ENCODE measurements at places on chromosomes 5 and 9.

GRCh38 chr5:78504704-78505677 is 143.6 kb downstream of the LHFPL2 start:
- DNase-seq = peak; percentile 99

- DNase-seq = no peak
Measured at GRCh38 chr5:55410845-55411244, 103.1 kb downstream of the MTREX start.

GRCh38 chr5:78182838-78183237 is 111.7 kb downstream of the AP3B1 start:
- DNase-seq = no peak

GRCh38 chr9:89444274-89444673 is 53.6 kb downstream of the SEMA4D start:
- DNase-seq = no peak

- no peak for DNase-seq
Measured at GRCh38 chr9:71515626-71516025, 252.7 kb downstream of the CEMIP2 start.

GRCh38 chr9:119366909-119367682 is 2.1 kb downstream of the BRINP1 start:
- DNase-seq = no peak

GRCh38 chr9:69109152-69109551 is 64.9 kb upstream of the TJP2 start:
- no peak for DNase-seq

DNA sequence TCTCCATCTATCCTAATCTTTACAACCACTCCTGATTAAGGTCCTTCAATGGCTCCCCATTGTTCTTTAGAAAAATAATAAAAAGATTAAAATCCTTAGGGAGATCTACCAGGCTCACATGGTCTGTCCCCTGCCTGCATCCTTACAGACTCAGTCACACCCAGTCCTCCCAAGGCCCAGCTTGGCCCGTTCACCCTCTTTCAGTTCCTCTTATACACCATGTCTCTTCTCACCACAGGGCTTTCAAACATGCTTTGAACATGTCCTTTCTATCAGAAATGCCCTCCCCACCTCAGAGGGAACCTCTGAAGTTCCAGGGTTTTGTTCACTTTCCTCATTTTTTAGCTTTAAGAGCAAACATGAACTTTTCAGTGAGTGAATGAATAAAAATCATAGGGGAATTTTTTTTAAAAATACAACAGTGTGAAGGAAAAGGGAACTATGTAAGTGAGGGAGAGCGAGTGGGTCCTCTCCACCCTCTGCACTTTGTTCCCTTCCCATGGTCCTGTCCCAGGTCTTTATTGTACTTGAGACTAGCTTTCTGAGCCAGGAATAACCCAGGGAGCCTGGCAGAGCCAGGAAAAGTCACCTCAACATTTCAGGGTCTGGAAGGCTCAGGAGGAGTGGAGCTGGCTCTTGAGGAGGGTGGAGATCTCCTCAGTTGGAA is 55.3 kb downstream of the TRPC7 start:
- no peak for DNase-seq

- DNase-seq = peak; percentile 7
Measured at GRCh38 chr5:169701910-169702451, 64.9 kb downstream of the DOCK2 start.

- no peak for DNase-seq
Measured at GRCh38 chr5:115050866-115051265, 118.8 kb downstream of the TRIM36 start.

GRCh38 chr5:125584140-125584520 is 837.7 kb upstream of the ZNF608 start:
- no peak for DNase-seq

GRCh38 chr5:38870595-38870994 is 24.8 kb downstream of the OSMR start:
- no peak for DNase-seq

GRCh38 chr5:58275516-58275915 is 184.4 kb downstream of the PLK2 start:
- no peak for DNase-seq

DNA sequence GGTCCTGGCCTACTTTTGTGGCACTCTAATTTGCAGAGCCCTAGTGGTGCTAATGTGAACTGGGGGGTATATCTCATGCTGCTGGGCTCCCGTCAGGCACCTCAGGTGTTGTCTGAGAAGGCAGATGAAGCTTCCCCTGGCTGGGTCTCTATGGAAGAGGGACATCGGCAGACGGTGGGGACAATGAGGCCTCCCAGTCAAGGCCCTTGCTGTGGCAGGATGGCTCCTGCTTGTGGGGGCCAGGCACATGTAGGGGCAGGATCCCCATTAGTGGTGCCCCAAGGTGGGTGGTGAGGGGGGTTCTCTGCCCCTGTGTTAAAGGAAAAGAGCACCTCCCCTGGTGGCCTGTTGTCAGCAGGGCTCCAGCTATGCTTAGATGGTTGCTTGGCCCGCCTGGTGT is 192.8 kb upstream of the S1PR3 start:
- DNase-seq = no peak

- DNase-seq = no peak
Measured at GRCh38 chr5:135179308-135179980, 145.4 kb upstream of the PITX1 start.

- peak; percentile 29 for DNase-seq
Measured at GRCh38 chr5:169628892-169629291, 8.2 kb upstream of the DOCK2 start.

GRCh38 chr5:39215857-39216256 is 3.5 kb downstream of the FYB1 start:
- no peak for DNase-seq

GRCh38 chr9:110332766-110333165 is 4.9 kb downstream of the TXNDC8 start:
- no peak for DNase-seq

DNA sequence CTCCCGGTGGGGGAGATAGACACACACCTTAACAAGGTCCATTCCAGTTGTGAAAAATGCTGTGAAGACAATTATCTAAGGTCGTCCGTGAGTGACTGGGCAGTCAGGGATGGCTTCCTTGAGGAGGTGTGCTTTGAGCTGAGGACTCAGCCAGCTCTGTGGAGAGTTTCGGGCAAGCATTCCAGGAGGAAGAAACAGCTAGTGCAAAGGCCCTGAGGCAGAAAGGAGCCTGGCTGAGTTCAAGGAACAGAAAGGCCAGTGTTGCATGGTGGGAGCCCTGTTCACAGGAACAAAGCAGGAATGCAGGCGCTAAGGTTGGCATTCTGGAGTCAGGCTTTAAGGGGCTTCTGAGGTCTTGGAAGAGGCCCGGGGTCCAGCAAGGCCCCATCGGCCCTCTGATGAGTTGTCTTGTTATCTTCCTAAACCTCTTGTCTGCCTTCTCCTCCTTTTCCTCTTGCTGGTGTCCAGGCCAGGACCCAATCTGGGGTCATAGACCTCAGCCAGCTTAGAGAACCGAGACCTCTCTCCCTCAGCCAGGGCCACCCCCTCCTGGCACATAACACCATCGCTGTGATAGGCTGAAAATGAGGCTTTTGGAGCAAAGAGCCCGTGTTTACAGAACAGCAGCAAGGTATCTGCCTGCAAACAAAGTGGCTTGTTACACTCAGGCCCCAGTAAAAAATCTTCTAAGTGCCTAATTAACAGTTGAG is 270.2 kb upstream of the MVB12B start:
- no peak for DNase-seq

DNA sequence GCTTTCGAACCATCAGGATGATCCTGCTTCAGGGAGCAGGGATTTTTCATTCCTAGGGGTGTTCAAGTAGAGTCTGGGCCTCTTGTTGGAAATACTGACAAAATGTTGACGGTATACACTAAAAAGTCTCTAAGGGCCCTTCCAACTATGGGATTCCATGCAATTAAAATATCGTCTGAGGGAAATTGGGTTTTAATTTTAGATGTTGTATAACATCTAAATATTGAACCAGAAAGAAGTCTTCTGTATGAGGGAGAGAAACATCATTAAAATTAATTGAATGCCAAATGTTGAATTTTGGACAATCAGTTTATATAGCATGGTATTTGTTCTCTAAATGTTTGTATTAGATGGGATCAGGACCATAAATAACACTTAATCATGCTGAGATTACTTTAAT is 25.7 kb upstream of the DAB2 start:
- no peak for DNase-seq

- DNase-seq = peak; percentile 19
Measured at GRCh38 chr5:134647750-134648424, 698 bp upstream of the SEC24A start.

DNA sequence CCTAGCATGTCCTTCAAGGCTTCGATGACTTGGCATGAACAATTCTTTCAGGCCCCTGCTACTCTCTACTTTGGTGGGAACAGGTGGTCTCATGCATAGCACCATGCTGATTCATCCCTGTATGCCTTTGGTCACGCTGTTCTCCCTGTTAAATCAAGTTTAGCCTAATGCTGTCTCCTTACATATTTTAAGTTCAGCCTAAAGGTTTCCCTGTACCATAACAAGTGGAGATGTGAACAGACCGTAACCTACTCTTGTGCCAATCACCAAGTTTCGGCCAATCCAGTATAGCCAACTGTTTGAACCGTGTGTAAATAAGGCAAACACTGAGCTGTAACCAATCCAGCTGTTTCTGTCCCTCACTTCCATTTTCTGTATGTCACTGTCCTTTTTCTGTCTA is 8.0 kb downstream of the GAS1 start:
- no peak for DNase-seq

GRCh38 chr5:88727705-88728313 is 155.2 kb downstream of the MEF2C start:
- no peak for DNase-seq

- DNase-seq = no peak
Measured at GRCh38 chr5:122967625-122968024, 68.9 kb downstream of the PPIC start.

DNA sequence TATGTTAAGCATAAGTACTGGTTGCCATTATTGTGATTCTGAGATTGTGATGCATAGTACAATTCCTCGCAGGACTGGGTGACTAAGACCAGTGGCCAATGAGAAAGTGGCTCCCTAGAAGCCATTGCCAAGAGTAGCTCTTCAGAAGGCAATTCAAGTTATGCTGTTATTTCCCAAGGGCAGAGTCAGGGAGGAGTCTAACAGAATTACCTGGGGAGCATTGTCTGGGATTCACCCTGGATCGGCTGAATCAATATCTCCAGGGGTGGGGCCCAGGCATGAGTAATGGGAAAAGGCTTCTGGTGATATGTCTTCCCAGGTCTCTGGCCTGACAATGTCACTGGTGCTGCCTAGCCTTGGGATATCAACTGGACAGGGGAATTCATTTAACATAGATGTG is 10.9 kb upstream of the ARHGEF28 start:
- no peak for DNase-seq

GRCh38 chr9:133516961-133517350 is 7.8 kb downstream of the MYMK start:
- DNase-seq = no peak

DNA sequence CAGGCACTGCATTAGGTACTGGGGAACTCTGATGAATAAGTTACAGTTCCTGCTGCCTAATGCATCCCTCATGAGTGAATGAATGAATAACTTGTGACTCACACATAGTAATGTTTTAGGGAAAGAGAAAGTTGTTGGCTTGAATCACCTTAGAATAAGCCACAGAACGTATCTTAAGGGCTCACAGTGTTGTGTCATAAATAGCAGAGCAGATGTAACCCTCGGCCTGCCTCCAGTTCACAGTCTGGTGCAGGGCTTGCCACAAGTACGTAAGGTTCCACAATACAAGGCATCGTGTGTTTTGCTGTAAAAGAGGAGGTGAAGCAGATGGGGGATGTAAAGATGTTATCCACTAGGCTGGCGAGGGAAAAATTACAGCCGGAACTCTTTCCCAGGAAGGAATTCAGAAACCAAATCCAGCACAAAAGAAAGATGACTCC is 218.7 kb downstream of the TRPM3 start:
- peak; percentile 96 for DNase-seq

DNA sequence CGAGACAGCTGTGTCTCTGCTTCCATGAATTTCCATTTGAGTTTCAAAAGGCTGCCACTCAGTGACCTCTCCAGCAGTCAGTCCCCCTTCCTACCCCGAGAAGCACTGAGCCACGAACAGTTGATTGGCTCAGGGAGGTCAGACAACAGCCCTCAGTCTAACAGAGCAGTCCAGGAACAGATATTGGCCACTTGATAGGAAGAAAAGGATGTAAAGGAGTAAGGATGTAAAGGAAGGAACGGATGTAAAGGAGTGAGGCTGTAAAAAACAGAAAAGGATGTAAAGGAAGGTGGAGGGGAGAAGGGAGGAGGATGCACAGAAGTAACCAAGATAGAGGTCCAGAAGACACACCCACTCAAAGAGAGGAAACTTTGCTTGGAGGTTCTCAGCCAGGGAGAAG is 3.2 kb upstream of the NR4A3 start:
- no peak for DNase-seq

DNA sequence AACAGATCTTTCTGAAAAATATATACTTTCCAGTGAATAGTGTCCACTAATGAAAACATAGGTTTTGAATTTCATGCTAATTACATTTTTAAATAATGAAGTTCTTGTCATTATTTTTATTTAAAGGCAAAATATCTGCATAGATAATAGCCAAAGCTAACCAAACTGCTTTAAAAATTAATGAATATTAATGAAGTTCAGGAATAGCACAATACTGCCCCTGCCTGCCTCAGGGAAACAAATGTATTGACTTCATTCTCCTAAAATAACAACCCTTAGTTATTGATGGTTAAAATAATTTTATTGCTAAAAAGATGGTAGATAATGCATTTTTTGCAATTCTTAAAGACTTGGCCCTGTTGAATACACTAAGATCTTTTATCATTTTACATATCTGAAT is 103.6 kb upstream of the SSBP2 start:
- no peak for DNase-seq

GRCh38 chr9:137015540-137015930 is 12.5 kb downstream of the ABCA2 start:
- DNase-seq = no peak

DNA sequence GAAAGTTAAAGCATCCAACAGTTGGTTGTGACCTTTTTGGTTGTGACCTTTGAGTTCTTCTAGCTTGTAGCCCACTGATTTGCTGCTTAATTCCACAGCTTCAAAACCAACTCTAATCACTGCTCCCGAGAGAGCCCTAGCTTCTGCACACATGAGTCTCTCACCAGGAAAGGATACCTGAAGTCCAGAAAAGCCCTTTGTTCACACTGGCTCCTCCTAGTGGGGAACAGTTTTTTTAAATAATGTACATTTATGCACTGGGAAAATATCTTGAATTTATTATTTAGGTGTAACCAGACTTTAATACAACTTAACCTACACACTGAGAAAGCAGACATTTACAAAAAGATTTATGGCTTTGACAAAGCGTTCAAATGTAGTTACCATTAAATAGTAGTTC is 120.2 kb upstream of the CCDC152 start:
- no peak for DNase-seq

DNA sequence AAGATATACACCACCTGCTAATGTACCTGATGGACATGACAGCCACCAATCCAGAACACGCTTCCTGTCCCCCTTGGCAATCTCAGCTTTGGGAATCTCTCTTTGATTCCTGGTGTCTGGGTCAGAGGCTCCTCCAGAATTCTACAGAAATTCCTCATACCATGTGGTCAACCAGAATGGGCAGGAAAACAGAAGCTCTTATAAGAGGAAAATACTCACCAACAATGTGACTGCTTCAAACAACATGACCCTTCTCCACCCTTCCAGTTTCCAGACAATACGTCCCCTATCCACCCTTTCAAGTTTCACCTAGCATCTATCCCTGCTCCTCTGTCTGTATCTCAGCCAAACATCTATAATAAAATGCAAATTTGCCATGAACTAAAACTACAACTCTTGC is 247.2 kb downstream of the DENND1A start:
- no peak for DNase-seq

- peak; percentile 94 for DNase-seq
Measured at GRCh38 chr5:113344973-113345940, 89.5 kb downstream of the TSSK1B start.

- peak; percentile 22 for DNase-seq
Measured at GRCh38 chr5:87076931-87077330, 190.8 kb upstream of the RASA1 start.
